ENCODE measurements at places on chromosomes 16 and 17.

DNA sequence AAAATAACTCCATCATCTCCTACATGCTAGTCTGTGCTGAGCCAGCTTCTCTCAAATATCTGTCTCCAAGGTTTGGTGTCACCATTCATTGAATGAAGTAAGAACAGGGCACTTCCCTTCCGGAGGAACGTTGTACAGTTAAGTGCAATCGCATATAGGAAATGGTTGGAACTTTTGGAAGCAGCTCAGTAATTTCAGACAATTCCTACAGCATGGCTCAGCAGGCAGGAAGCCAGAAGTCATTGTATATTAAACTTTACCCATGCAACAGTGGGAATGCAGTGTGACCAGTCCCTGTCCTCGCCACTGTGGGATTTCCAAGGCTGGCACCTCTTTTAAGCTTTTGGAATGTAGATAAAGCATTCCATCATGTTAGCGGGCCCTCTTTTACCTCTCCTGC is 51.1 kb upstream of the MYH2 start:
- no peak for DNase-seq

DNA sequence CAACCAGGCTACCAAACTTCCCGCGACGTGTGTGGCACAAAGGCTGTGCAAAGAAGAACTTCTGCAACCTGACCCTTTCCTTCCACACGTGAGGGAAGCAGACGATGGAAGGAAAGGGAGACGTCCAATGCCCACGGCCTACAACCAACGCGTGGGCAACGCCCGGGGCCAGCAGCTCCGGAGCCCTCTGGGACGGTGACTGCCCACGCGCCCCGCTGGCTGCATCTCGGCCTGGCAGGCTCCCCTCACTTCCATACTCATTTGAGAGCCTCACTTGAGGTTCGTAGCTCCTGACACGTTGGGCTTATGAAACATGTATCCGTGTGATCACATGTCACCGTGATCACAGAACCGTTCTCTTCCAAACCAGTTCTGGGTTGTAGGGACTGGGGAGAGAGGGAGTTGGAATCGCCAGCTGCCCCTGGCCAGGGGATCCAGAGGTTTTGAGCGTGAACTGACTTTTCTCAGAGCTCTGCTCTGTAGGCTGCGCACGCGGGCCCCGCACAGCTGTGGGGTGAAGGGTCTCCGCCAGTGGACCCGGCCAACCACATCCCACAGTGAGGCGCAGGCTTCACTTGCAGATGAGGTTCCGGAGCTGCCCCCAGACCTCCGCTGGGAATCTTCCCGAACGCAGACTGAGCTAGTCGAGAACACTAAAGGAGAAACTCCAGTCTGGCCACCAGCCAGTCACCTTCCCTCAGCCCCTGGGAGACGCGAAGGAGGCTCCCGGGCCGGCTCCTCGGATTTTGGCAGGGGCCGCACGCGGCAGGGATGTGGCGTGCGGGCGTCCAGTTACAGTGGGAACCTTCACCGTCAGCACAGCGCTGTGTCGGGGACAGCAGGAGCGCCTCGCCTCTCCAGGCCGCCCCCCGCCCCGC is 1.0 kb downstream of the LMF1 start:
- no peak for DNase-seq

DNA sequence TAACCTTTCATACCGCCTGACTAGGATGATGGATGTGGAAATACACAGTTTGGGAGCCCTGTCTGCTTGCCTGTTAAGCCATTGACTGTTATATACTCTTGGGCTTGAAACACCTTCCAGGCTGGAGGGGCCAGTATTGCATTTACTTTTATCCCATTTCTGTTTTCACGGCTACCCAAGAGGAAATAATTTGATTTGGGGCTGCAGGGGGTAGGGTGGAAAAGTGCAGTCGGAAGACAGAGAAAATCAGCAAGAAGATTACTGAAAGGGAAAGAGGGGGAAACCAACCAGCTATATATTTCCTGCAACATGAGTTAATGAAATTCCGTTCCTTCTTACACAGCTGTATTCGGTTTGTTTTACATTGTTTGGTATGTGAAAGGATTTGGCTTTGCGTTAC is 202.5 kb downstream of the CDH13 start:
- no peak for DNase-seq

GRCh38 chr17:39092692-39093230 is 58.7 kb downstream of the PLXDC1 start:
- DNase-seq = no peak

DNA sequence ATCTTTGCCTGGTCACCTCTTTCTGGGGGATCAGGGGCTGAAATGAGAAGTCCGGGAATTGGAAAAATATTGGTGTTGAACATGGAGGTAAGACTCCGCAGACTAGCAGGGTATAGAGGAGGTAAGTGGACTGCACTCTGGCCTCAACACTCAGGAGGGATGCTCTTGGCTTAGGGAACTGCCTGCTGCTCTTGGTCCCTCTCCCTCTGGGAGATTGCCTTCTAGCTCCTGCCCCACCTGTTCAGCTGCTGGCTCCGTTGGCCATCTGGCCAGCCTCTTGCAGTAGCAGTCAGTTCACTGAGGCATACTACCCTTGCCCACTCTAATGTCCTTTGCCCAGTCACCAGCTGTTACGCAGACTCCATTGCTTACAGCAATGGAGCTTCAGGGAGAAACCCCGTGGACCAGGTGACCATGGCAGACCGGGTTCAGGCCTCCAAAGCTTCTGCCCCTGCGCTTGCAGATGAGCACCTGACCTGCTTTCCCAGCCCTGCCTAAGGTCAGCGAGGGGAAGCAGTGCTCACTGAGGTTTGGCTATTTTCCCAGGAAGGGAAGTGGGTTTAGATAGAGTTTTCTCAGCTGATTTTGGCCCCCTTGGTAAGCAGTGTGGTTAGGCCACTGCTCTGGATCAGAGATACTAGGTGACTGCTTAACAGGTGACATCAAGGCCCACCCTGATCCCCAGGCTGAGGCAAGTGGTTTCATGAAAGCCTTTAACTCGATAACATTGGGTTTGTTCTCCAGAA is 11.9 kb downstream of the CDK5RAP3 start:
- DNase-seq = no peak

GRCh38 chr17:64622931-64623654 is 39.0 kb downstream of the SMURF2 start:
- DNase-seq = peak; percentile 52

- no peak for DNase-seq
Observed at GRCh38 chr16:81995651-81996050, 15.6 kb downstream of the SDR42E1 start.

GRCh38 chr16:31221357-31222160 is 4.6 kb upstream of the PYDC1 start:
- DNase-seq = no peak

DNA sequence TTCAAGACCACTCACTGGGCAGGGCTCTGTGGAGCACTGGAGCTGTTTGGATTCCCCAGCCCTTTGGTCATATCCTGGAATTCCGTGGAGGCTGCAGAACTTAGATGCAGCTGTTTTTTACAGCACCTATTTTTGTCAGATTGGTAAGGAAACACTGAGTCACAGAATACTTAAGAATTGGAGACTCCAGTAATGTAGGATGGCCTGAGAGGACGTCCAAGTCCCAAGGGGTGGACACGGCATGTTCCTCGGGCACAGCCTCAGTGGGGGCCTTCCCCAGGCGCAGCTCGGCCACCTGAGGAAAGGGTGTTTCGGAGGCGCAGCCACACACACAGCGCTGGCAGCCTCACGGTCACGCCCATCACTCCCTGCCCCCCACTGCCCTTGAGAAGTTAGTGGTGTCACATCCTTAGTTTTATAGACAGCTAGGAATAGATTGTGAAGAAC is 14.8 kb downstream of the PLD6 start:
- peak; percentile 73 for DNase-seq

- DNase-seq = no peak
Observed at GRCh38 chr16:84703681-84704080, 3.9 kb downstream of the USP10 start.

DNA sequence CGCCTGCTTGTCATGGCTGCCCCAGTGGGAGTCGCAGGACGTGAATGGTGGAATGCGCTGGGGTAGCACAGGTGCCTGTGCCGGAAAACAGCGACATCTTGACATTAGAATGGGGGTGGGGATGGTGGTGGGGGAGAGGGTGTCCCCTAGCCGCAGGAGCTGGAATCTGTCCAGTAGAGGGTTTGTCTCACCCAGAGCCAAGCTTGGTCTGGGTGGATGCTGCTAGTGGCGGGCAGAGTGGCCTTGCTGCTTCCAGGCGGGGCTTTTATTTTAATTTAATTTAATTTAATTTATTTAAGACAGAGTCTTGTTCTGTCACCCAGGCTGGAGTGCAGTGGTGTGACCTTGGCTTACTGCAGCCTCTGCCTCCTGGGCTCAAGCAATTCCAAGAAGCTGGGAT is 7.7 kb downstream of the BAIAP2 start:
- no peak for DNase-seq

- DNase-seq = no peak
Observed at GRCh38 chr17:17112628-17113200, 70.5 kb downstream of the MPRIP start.

GRCh38 chr17:36858119-36859002 is 78.9 kb upstream of the LHX1 start:
- no peak for DNase-seq

- no peak for DNase-seq
Observed at GRCh38 chr17:17304521-17304985, 1.4 kb downstream of the NT5M start.

DNA sequence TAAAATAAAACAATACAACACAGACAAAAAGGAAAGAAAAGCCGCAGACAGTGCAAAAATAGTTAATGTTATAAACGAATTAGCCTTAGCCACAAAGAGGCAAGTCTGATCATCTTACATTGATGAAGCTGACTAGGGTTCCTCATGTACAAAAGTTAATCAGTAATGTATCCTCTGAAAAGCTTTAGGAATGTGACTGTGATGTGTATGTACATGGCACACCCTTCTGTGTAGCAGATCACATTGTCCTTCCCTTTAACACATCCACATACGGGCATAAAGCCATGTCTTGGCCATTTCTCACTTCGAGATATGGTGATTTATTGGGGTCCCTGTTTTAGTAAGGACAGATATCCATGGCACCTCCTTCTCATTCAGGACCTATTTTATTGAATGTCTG is 1327.5 kb upstream of the CDH8 start:
- no peak for DNase-seq

All from H54 (cell line).